Stimulated activated CD4-positive, alpha-beta T cell treated with anti-CD3 and anti-CD28 coated beads, TNF-alpha, amount 100 ng/mL, for 1 hour (primary cell): ENCODE measurements at places on chromosomes 7 and 10.

- no peak for DNase-seq
Measured at GRCh38 chr7:50695026-50695425, 87.7 kb downstream of the GRB10 start.

DNA sequence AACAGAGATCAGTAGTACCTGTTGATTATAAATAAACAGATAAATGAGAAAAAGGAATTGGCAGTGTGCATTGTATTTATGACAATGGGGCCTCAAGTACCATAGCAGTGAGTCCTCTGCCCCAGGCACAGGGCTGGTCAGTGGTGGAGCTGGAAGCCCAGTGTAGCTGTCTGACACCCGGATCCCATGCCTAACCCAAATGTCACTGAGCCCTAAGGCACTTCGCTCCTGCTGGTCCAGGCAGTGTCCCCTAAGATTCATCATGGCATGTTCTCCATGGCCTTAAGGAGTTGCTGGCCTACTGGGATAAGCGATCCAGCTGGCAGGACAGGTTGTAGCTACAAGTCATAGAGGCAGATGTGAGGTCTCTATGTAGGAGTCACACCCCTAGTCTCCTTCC is 3.3 kb upstream of the ZNF736 start:
- DNase-seq = no peak

DNA sequence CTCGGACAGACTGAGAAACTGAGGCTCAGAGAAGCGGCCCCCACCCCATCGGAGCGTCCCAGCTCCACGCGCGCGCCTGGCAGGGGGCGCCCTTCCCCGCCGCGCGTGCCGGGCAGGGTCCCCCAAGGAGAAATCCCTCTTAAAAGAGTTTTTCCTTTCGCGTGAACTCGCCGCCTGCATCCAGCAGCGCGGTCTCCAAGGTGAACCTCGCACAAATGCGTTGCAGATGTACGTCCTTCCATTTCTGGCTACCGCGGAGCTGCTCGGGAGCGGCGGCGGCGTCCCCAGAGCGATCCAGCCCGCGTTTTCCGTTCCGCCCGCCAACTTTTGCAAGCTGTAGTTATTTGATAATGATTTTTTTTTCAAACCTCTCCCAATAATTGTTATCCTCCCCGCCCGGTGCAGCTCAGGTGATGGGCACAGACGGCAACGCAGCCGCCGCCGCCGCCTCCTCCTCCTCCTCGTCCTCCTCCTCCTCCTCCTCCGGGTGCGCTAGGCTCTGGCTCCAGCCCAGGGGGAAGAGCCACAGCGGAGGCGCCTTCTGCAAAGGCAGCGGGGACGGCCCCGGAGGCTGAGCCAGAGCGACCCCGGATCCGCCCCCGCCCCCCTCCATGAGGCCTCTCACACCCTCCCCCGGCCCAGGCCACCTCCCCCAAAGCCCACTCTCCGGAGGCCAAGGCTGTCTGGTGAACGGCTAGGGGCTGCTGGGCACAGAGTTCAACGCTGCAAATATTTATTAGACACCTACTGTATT is 74.0 kb upstream of the CUX1 start:
- peak; percentile 17 for DNase-seq

DNA sequence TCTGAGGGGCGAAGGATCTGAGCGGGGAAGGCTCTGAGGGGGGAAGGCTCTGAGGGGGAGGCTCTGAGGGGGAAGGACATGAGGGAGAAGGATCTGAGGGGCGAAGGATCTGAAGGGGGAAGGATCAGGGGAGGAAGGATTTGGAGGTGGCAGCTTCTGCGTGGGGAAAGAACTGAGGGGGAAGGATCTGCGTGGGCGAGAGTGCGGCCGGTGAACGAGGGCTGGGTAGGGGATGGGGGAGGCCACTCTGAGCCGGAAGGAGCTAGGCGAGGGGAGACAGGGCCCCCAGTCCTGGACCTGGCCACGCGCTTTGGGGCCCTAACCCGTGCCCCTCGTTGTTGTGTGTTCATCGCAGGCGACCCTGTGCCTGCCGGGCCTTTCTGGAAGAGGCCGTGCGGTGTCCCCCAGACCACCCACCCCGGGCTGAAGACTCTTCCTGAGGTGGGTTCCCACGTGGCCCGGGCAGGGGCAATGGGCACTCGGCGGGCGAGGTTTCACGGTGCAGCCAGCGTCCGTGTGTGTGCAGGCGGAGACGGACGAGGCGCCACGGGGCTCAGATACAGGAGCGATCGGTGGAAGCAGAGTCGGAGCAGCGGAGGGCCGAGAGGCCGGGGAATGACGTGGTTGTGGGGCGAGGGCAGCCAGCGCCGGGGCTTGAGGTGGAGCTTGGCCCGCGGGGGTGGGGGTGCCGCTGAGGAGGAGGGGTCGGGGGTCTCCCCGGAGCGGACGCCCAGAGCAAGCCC is 2.0 kb downstream of the CALY start:
- DNase-seq = no peak

DNA sequence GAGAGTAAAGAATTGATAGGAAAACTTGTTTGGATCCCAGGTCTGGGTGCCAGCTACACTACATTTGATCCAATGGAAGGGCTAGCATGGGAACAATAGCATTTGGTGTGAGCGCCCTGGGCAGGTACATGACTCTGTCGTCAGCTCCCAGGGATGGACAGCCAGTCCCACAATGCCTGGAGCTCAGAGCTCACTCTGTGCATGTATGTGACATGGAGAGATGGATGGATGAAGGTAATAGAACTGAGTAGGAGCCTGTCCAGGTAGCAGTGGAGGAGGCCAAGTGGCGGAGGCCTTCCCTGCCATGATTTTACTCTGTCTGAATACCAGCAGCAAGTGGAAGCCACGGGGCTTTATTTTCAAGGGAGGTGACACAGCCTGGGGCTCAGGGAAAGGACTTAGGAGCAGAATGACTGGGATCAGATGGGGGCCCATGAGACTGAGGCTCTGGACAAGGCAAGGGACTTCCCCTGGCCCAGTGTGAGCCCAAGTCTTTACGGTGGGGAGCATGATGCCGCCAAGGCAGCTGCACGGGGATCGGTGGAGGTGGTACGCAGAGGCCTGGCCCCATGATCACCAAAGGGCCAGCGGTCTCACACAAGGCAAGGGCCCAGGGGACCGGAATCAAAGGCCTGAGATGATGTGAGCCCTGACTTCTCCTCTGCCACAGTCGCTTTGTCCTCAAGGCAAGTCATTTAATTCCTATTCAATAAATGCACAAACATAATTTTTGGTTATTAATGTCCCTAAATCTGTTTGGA is 5.9 kb downstream of the PTPRE start:
- DNase-seq = no peak

DNA sequence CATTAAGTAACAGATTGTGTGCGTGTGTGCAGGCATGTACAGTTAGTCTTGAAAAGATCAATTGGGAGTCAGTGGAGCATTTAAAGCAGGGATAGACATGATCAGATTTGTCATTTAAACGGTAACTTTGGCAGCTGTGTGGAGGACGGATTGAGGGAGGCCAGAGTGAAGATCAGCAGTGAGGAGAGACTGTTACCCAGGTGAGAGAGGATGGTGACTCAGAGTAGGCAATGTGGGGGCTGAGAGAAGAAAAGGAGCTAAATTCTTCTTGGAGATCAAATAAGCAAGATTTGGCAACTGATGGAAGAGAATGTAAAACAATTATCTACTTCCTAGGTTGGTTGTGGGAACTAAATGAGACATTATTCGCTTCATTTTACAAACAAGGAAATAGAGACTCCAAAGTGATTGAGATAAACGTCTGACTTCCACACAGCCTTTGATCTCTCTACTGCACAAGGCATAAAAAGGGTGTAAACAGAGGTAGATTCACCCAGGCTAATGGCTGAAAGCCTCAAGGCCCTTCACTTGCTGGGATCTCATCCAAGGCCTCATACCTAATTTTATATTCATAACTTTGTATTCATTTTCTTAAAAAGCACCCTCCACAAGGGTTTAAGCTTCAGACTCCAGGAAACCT is 665.1 kb upstream of the GALNT17 start:
- DNase-seq = no peak
